Ascending aorta (tissue), 2 donors: ENCODE measurements at places on chromosomes 16 and 17. TPM values are rescaled to one million over a fixed set of nuclear protein-coding genes. Genes with fewer than 3 reads are reported as not detected.

Gene PRAC1
- total RNA-seq, result not detected

Gene IL17C
- total RNA-seq, result not detected

GRCh38 chr17:7129311-7129710, 14.7 kb upstream of the ASGR2 start:
- no peak for DNase-seq

- peak; percentile 93 for DNase-seq
Observed at GRCh38 chr17:1047177-1047878, 50.4 kb downstream of the TIMM22 start.

- no peak for DNase-seq
Observed at GRCh38 chr17:60066576-60066975, 12.1 kb downstream of the HEATR6 start.

DNA sequence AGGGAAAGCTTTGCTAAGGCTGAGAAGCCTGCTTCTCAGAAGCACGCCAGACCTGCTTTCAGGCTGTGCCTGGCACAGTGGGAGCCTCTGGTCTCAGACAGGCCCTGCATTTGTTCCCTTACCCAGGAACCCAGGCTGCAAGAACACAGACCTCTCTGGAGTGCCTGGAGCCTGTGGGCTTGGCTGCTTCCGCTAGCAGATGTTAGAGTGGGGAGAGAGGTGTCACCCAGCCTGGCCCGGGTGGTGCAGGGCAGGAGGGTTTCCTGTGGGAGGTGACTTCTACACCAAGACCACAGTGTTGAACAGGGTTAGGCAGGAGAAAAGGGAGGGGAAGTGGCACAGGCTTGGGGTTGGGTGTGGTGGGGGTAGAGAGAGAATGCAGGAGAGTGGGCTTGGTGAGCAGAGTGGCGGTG, 35.8 kb upstream of the ADGRG1 start:
- no peak for DNase-seq

- DNase-seq, result no peak
Observed at GRCh38 chr16:87209808-87210512, 107.2 kb downstream of the C16orf95 start.
